Hepatic stellate cell (primary cell): ENCODE measurements at places on chromosomes 1 and 21.

DNA sequence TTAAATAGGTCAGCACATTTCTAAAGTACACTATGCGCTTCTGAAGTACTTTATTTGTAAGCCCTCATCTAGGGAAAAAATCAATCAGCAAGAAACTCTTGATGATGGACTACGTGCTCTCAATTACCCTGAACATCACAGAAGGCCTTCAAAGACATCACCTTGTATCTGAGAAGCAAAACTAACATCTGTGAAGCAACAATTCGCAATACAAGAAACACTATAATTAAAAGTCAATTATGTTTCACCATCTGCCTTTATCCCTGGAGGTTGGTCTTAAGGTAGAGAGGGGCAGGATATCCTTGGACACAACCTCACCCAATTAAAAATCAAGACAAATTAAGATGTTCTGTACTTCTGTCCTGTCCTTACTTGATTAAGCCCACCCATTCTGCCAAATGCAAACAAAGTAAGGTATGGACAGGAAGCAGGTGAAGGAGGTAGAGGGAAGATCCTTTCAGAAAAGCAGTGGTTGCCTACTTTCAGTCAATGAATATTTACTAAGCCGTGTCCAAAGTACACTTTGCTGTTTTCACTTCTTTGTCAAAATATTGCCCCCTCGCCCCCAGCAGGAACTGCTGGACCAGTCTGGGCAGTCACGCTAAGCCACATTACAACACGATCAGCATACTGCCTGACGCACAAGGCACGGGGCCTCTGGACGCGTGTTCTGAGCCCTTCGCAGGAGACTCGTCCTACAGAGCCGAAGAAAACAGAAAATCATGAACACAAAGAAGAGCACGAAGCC lies 887 bp downstream of the SLC19A2 start:
- peak; percentile 44 for DNase-seq

- no peak for DNase-seq
Measured at GRCh38 chr1:5200006-5200405, 545.6 kb downstream of the AJAP1 start.

DNA sequence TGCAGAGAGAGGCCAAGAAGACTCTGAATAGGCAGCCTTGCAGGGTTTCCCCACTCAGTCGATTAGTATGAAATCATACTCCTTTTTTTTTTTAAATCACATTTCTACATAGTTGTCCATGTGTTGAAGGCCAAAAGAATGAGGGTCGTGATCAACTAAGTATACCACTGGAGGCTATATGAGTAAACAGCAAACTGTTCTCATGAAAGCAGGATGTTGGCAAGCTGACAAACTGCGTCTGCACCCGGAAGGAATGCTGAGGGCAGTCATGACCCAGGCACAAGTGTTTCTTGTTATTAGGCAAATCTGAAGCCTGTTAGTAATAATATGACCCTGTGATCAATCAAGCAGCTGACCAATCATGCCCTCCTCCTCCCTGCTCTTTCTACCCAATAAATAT lies 213.2 kb downstream of the USH2A start:
- DNase-seq: no peak

DNA sequence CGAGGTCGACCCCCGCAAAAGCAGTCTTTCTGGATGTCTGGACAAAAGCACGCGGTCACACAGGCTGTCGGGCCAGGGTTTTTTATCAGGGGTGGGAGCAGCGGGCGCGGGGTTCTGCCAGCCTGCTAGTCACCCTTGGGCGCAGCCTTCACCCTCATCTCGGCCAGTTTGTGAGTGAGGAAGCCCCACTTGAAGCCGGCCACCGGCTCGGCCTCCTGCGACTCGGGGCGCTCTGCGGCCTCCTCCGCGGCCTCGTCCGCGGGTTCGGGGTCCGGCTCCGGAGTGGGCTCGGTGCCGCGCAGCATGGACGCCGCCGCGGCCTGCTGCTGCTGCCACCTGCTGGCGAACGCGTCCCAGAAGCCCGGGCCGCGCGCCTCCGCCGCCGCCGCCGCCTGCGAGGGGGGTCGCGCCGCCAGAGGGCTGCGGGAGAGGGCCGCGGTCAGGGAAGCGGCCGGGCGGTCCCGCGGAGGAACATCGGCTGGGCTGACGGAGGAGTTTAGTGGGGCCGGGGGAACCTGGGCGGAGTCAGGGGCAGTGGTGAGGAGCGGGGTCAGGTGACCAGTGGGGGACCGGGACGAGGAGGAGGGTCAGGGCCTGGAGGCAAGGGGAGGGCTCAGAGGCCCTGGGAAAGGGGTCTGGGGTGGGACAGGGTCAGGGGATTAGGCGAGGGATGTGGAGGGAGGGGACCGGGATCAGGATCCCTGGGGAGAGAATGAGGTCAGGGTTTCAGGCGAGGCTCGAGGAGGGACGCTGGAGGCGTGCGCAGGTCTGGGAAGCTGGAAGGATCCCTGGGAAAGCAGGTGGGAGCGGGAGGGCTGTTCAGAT lies 4.5 kb downstream of the C1orf232 start:
- DNase-seq: peak; percentile 72

GRCh38 chr1:185846672-185847444 lies 112.7 kb downstream of the HMCN1 start:
- DNase-seq: no peak

DNA sequence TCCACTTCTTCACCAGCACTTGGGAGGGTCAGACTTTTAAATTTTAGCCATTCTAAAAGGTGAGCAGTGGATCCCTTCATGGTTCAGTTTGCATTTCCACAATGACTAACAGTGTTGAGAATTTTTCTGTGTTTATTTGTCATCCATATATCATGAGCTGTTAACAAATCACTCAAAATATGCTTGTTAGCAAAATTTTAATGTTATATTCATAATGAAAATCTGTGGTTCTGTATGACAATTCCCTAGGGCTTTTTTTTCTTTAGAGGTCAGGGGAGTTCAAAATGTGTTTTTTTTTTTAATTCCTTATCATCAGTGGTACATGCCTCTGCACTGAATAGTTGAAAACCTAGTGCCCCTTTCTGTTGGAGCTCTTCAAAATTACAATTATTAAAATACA lies 682.2 kb upstream of the ADGRL2 start:
- DNase-seq: no peak

DNA sequence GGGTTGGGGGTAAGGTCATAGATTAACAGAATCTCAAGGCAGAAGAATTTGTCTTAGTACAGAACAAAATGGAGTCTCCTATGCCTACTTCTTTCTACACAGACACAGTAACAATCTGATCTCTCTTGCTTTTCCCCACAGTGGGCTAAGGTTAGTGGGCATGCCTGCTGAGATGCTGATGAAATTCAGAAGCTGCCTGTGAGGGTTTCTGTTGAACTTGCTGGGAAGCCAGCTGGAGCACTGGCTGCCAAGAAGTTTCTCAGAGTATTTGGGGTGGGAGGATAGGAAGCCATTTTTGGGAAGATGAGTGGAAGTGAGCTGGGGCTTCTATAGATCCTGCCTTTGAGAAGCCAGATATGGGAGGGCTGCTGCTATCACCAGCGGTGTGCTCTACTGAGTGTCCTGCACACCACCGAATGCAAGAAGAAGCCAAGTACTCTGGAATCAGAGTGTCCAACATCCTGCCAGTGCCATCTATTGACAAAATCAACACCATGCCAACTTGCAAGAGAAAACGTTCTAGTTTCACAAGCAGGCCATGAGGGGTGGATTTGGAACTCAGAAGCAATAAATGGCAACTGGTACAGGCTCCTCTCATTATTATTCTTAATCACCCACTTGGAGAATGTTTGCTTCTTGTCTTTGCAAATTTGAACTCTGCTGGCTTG lies 102.7 kb downstream of the PTPRU start:
- no peak for DNase-seq

GRCh38 chr1:105101261-105101660 lies 1351.6 kb downstream of the AMY1C start:
- DNase-seq: no peak

DNA sequence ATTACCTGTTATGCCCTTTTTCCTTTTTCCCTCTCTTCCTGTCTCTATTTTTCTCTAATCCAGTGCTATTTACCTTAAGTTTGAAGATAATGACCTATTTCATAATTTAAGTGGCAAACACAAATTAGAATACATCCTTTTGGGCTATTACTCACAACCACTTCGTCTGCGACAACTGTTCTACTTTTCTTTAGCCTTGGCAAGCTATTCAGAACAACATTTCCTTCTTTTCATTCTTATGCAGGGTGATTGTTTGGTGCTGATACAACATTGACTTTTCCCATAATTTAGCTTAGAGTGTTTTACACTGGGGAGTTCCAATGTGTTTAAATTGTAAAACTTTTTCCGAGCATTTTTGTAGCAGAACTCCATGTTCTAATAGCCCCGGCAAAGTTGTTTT lies 86.6 kb upstream of the S1PR1 start:
- no peak for DNase-seq

DNA sequence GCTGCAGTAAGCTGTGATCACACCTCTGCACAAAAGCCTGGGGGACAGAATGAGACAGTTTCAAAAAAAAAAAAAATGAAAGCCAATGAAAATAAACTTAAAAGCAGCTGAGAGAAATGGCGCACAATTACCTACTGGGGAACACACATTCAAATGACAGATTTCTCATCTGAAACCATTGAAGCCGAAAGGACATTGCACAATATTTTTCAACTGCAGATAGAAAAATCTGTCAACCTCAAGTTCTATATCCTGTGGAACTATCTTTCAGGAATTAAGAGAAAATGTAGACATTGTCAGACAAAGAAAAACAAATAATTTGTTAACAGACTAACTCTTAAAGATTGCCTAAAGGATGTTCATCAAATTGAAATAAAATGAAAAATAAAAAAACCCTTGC lies 442.8 kb downstream of the MATN1 start:
- DNase-seq: no peak

DNA sequence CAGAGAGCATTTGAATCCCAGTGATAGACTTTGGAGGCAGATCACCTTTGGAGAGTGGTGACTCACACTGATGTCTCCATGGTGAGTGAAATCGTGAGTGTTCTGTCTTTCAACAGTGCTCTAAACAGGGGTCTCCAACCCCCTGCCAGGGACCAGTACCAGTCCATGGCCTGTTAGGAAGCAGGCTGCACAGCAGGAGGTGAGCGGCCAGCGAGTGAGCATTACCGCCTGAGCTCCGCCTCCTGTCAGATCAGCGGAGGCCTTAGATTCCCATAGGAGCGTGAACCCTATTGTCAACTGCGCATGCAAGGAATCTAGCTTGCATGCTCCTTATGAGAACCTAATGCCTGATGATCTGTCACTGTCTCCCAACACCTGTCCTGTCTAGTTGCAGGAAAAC lies 61.8 kb upstream of the B3GALNT2 start:
- DNase-seq: no peak

DNA sequence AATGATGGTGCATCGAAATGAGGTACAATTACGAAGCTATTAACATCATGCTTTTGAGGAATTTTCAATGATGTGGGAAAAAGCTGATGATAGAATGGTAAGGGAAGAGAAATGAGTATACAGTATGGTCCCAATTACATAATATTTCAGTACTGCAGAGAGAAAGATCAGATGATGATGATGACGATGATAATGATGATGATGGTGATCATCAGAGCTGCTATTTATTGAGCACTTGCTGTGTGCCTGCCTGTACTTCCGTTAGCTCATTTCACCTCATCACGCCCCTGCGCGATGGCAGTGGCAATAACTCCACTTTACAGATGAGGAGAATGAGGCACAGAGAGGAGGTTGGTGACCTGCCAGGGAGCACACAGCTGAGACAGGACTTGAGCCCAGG lies 620.8 kb downstream of the MATN1 start:
- no peak for DNase-seq

GRCh38 chr1:151158751-151159251 lies 2.4 kb downstream of the TNFAIP8L2 start:
- no peak for DNase-seq

- DNase-seq: no peak
Measured at GRCh38 chr1:84711869-84712268, 21.6 kb upstream of the SSX2IP start.

GRCh38 chr1:215612391-215612790 lies 45.3 kb downstream of the KCTD3 start:
- no peak for DNase-seq
